NCI-H1694 treated with DMSO at 0.1 percent for 48 hours (cell line): ENCODE measurements at places on chromosomes 7 and 10.

DNA sequence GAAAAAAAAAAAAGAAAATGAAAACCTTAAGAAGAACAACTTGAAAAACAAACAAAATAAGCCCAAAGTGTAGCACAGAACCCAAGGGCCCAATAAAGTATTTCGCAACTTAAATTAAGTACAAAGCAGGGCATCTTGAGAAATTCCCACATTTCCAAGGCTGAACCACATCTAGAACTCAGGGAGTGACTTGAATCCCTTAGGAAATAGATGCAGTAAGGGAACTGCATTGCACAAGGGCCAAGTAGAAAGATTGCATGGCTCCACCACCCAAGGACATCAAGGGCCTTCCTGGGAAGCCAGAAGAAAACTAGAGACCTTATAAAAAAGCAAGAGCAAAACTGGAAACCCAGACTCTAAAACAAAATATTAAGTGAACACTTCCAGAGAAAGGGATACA, 352.7 kb downstream of the CXCL12 start:
- DNase-seq: no peak

DNA sequence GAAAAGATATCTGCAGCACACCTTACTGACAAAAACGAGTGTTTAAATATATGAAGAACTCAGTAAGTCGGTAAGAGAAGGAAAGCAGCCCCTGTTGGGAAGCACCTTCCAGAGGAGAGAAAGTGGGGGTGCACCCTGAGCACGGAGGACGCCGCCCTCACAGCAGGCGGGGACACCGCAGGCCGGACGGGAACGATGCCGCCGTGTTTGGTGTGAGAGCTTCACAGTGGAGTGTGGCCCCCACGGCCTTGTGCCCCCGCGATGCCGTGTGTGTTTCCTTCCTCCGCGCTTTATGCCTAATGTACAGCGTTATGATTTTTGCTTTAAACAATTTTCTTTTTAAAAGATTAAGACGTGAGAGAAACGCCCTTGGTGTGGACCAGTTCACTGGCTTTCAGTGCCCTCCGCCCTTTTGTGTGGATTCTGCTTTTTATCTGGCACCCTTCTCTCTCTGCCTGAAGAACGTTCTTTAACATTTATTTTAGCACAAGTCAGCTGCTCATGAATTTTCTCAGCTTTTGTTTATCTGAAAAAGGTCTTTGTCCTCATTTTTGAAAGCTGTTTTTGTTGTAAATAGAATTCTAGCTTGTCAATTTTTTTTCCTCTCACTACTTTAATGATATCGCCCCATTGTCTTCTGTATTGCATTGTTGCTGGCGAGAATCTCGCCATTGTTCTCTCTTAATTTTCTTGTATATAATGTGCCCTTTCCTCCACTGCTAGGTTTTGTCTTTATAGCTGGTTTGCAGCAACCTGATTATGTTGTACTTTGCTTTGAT, 110.7 kb downstream of the INPP5A start:
- no peak for DNase-seq

- no peak for DNase-seq
These were observed 314.3 kb upstream of the ZMIZ1 start for GRCh38 chr10:78754269-78755062.

DNA sequence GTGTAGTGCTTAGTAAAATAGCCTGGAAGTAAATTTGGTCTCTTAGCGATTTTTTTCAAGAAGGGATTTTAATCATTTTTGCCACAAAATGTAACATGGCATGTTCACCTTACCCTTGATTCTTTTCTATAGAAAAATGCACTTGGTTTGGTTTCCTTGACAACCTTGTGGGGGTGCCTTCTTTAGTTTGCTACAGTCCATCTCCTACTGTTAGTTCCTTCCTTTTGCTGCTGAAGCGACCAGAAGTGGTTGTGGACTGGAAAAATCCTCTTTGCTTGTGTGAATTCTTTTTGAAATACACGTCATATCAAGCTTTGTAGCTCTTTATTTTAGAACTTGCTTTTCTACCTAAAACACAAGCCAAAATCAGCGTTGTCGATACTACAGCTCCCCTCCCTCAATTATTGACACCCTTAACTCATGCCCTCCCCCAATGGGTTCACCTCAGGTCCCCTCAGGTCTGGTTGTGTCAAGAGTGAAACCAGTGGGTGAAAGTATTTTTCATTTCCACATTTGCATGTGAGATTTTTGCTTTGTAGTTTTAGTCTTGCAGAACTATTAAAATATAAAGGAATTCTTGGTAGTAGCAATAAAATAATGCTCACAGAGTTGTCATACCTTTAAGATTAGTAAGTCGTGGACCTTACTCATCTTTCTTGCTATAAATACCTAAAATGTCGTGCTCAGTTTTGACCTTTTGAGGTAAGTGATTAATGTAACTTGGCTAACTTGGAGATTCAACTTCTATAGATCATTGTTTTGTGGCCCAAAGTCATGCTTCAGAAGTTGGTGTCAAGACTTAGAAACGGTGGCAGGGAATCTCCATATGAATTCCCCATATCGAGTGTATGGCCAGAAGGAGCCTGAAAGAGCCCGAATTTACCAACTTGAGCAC, 1.5 kb downstream of the ACTR3B start:
- no peak for DNase-seq

GRCh38 chr7:158018098-158018762, 569.4 kb downstream of the PTPRN2 start:
- no peak for DNase-seq

GRCh38 chr10:12459762-12460161, 110.4 kb downstream of the CAMK1D start:
- DNase-seq: no peak

- DNase-seq: no peak
These were observed 184.9 kb downstream of the BAMBI start for GRCh38 chr10:28862219-28862618.

DNA sequence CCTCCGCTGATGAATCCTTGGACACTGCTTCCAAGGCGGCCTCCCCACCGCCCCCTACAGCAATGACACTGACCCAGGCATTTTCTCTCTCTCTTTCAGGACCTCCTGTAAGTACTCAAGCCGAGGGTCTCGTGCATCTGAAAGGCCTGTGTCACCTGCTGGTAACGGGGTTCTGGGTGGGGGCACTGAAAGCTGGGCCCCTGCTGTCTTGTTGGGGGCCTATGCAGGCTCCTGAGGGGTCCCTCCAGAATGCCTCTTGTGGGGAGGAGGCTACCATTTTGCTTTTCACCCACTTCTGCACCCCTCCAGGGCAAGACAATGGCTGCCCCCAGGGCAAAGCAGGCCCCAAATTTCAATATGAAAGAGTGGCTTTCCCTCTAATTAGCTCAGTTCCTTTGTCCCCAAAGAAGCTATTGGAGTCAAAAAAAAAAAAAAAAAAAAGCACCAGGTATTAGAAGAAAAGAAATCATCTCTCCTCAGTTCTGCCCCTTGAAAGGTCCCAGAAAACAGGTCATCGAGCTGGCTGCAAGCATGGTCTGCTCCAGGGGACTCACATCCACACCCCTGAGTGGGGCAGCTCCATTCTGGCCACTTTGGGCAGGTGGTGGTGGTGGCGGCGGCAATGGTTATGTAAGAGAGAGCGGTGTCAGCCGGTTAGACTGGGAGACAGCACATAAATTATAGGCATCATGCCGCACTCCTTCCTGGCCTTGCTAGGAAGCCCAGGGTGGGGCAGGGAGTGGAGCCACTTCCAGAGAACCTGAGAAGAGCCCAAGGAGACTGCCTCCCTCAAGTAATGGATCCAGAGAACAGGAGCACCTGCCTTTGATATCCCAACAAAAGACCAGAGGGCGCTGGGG, 66.2 kb downstream of the COL13A1 start:
- no peak for DNase-seq

- no peak for DNase-seq
These were observed at the start of gene WDFY4 for GRCh38 chr10:48684792-48685623. TSS of gene WDFY4 (plus strand) at chr10:48684873. CDS start at chr10:48709733, 24,860 bp downstream.

DNA sequence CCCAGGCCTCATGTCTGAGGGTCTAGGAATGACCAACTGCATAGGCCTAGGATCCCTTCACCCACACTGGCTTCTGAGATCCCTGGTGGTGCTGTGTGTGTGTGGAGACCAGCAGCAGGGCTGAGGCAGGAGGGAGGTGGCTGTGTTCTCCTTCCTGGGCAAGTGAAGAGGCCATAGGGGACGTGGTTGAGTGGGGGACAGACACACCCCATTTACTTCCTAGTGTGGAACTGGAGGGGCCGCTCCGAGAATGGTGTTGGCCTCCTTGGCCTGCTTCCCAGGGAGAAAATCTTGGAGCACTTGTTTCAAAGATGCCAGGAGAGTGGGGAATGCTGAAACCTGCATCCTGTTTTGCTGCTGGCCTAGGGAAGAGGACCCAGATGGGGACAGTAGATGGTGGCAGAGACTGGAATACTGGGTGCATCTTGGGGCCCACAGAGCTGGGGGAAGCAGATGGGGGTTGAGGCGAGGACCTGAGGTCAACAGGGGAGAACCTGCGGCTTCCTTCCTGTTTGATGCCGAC, 19.1 kb downstream of the UBTD1 start:
- DNase-seq: no peak

- DNase-seq: peak; percentile 75
These were observed 124.2 kb downstream of the GNAT3 start for GRCh38 chr7:80387634-80388193.

DNA sequence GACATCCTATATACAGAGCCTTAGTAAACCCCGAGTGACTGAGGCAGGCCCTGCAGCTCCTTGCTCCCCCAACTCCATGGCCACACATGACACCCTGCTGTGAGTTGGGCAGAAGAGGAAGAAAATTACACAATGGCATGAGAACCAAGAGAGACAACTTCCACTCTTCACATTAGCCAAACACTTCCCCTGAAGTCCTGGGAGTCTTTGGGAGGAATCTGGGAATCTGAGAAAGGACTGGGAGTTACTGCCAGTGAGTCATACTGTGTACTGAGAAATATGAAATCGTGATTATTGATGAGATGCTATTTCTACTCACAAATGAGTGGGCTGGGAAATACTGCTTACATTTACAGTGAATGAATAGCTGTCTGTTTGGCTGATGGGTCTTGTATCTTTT, 116.6 kb downstream of the SPAG6 start:
- no peak for DNase-seq

- DNase-seq: no peak
These were observed 73.6 kb upstream of the LSM8 start for GRCh38 chr7:118110178-118110925.

GRCh38 chr7:141610671-141611070, 59.5 kb downstream of the AGK start:
- DNase-seq: no peak

DNA sequence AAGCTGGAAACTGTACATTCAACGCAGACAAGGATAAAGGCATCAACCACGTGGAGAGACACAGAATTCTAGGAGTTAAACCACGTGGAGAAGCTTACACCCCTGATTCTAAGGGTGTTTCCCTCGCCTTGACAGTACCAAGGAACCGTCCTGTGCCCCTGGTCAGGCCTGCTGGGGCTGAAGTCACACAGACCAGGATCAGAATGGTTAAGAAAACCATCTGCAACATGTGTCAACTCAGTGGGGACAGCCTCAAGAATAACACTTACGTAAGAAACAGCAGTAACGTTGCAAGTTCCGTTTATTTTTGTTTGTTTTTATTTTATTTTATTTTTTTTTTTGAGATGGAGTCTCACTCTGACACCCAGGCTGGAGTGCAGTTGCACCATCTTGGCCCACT, 55.6 kb downstream of the CHST15 start:
- no peak for DNase-seq

GRCh38 chr10:110915035-110915434, 3.9 kb downstream of the BBIP1 start:
- DNase-seq: no peak

DNA sequence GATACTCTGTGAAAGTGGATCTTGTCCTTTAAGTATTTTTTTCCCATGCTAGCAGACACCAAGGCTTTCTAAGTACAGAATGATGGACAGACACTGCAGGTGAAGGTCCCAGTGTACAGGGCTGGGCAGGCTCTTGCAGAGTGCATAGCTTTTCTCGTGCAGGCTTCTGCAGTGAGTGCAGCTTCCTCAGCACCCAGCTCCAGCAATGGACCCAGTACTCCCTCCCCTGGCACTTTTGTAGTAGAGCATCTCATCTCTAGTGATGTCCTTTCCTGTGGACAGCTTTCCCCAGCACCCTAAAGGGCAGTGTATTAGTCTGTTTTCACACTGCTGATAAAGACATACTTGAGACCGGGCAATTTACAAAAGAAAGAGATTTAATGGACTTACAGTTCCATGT, 104.3 kb downstream of the CUL2 start:
- peak; percentile 12 for DNase-seq

GRCh38 chr7:8089036-8089780, 120.6 kb downstream of the GLCCI1 start:
- no peak for DNase-seq

- DNase-seq: no peak
These were observed 31.5 kb downstream of the PHF14 start for GRCh38 chr7:11005202-11005601.

DNA sequence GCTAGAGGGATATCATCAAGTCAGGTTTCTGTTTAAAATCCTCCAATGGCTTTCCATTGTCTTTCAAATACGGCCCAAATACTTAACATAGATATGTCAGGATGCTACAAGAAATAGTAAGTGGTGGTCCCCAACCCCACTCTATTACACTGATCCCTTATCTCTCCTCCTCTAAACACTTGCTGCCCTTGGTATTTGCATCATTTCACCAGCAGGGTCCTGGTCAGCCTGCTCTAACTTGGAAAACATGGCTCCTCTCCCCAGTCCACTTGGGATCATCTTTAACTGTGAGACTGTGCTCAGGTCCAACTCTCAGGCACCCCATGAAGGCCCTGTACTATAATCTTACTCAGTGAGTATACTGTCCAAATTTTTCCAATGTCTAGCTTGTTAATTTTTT, 53.8 kb upstream of the GSAP start:
- DNase-seq: no peak

DNA sequence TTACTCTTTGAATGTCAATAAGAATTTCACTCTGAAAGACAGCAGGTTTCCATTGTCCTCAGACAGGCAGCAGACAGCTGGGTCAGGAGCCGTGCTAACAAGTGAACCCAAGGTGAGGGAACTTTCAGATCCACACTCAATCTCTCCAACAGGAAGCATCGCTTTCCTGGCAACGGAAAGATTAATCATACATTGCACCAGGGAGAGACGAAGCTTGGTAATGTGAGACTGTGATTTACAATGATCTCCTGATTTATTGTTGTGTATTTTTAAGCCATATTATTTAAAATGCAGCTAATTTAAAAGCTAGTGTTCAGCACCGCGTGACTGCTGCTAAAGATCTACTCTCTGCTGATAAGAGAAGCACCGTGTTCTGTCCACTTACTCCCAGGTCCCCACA, 17.5 kb upstream of the NOM1 start:
- no peak for DNase-seq

- DNase-seq: no peak
These were observed 13.6 kb downstream of the ENTPD7 start for GRCh38 chr10:99672884-99673283.

DNA sequence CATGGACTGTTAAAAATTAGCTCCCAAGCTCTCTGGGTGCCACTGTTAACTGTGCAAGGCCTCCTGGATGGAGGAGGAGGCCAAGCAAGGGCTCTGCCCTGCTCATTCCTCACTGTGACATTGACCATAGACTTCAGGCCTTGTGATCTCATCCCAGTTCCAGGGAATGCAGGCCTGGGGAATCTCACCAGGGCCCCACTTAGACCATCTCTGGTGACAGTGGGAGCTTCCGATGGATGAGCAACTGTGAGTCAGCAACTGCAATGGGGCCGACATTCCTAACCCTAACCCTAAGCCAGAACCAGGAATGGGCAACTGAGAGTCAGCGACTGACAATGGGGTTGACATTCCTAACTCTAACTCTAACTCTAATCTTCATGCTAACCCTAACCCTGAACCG, 50.4 kb upstream of the MSMB start:
- DNase-seq: no peak

GRCh38 chr10:11242443-11243387, 225.0 kb downstream of the CELF2 start:
- no peak for DNase-seq

- DNase-seq: no peak
These were observed 59.3 kb downstream of the ATXN7L1 start for GRCh38 chr7:105816954-105817615.
